ENCODE measurements at places on chromosomes 12 and 14. TPM values are rescaled to one million over a fixed set of nuclear protein-coding genes. Genes with fewer than 3 reads are reported as not detected.

Gene KCNJ8
- 1.4 TPM for total RNA-seq

Gene C3AR1
- 1.0 TPM for total RNA-seq

Gene MYO1H
- total RNA-seq = not detected

Gene BEST3
- 0.52 TPM for total RNA-seq

- DNase-seq = no peak
Measured at GRCh38 chr12:98894412-98895085, 249.5 kb downstream of the APAF1 start.

DNA sequence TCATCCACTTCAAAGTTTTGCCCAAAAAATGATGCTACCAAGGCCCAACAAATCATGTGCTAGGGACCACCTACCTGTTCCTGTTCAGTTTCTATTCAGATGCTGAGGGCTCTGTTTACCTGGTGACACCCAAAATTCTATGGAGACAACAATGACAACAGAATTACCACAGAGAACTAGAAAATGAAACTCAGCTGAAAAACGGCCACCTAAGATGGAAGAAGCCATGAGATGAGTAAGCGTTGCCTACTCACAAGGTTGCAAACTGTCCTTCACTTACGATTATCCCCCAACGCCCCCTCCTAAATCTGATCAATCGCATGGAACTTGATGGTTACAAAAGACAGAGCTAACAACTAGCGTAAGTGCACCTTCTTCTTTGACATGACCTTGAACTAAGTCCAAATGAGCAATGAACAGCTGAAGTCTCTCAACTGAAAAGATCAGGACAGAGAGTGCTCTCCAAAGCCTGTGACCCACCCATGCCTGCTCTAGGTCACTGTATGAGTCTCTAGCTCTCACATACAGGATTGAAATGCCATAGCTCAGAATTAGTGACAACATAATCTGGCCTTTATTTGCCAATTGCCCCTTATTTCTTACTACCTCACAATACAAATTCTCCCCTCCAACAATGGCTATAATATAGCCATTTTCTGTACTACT lies at the start of gene RNASE11:
Gene RNASE11, minus strand, starts transcription at position 513 of the 666 bp plus-strand sequence.
- no peak for DNase-seq

GRCh38 chr14:61542848-61543790 lies 152.2 kb upstream of the HIF1A start:
- no peak for DNase-seq

DNA sequence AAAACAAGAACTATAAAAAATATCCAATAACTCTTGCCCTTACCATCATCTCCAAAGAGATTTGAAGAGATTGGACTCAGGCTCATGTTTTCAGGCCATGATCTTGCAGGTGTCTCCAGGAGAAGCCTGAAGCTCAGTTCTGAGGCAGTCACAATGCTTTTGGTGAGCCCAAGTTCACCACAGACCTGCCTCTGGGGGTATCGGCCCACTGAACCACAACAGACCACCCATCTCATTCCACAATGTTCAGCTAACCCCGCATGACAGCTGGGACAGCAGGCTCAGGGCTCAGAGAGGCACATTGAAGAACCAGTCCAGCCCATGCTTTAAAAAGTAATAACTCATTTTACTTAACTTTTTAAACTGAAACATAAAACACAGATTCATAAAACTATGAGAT lies 28.3 kb upstream of the APOLD1 start:
- DNase-seq = no peak

DNA sequence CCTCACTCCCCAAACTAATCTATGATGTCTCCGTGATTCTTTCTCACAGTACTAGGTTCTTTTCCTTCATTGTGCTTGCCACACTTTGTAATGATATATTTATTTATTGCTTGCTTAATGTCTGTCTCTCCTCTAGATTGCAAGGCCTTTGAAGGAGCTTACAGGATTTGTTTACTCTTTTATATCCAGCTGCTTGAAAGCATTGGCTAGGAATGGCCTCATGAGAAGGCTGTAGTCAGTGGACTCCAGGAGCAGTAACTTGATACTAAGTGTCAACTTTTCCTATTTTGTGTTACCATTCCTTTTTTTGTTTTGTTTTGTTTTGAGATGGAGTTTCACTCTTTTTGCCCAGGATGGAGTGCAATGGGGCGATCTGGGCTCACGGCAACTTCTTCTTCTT lies 7.3 kb upstream of the FAM234B start:
- DNase-seq = no peak

GRCh38 chr12:7646178-7646475 lies 19.6 kb downstream of the APOBEC1 start:
- DNase-seq = no peak

DNA sequence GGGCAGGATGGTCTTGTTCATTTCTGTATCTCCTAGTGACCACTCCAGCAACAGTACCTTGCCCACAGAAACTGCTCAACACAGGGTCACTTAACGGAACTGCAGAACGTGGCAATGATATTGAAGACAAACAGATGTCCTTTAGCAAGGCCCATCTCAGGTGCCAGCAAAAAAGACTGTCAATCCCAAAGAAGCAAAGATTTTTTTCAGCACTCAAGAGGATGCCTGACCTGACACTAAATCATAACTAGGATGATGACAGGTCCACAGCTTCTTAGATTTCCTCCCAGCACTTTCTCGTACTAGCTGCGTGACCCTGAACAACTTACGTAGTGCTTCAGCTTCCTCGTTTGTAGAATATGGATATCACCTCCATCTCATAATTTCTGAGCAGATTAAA lies 39.4 kb downstream of the ATP2B1 start:
- DNase-seq = no peak

- DNase-seq = no peak
Measured at GRCh38 chr12:121872546-121873215, 14.0 kb upstream of the HPD start.

DNA sequence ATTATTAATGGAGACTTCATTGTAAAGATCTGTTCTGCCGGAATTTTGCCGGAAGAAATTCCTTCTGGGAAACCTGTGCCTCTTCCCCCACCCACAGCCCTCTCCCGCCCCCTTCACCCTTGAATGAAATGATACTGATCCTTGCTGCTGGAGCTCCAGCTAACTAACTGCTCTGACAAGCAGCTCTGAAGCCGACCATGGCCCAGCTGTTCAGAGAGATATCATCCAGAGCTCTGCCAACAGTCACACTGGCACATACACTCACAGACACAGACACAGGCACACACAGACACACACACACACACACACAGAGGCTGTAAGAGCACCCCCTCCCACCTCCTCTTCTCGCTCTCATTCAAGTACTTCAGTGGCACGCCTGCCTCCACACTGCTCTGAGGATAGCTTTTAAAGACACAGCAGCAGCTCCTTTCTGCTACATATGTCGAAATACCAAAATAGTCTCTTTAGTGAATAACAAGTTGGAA lies 88.6 kb downstream of the R3HDM2 start:
- DNase-seq = no peak

DNA sequence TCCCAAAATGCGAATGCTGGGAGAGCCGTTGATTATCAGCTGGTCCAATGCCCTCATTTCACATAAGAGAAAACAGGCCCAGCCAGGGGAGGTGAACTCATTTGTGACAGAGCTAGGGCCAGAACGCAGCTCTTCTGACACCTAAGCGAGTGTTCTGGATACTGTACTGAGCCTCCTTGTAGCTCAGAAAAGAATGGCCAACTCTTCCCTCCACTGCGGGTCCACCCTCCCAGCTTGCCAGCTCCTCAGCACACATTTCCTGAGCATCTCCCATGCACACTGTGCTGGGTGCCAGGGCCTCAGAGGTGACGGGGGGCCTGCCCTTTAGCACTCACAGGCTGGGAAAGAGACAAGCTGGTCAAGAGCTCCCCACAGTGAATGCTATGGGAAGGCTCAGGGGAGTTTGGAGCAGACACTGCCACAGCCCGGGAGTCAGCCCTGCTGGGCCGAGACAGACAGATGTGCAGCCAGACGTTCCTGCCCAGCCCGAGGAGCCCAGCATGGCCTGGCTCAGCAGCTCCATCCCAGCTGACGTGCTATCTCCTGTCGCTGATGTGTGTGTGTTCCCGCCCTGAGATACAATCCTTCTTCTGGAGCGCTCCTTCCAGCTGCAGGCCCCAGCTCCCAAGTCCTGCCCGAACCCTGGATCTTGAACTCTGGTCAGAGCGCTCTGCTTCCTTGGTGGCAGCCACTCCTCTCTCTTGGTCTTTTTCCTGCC lies 3.5 kb downstream of the CMTM5 start:
- no peak for DNase-seq

- no peak for DNase-seq
Measured at GRCh38 chr14:75141062-75141461, 14.2 kb upstream of the NEK9 start.

- DNase-seq = no peak
Measured at GRCh38 chr12:48882972-48883304, 17.3 kb upstream of the RND1 start.
